ENCODE measurements at places on chromosomes 11 and 22.

DNA sequence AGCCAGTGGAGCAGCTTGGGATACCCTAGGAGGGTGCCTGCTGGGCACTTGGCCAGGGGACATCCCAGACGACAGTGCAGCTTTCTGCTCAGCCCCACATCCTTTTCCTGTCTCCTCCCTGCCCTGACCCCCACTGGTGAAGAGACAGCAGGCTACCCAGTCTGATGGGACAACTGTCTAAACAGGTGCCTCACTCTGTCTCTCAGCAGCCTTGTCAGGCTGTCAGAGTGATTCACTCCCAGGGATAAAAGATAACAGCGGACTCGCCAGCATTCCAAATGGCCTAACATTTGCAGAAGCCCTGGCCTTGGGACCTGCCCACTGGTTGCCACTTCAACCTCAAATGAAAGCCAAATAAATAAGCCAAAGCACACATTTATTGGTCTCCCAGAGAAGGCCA, 318.6 kb upstream of the PLET1 start:
- DNase-seq = no peak

DNA sequence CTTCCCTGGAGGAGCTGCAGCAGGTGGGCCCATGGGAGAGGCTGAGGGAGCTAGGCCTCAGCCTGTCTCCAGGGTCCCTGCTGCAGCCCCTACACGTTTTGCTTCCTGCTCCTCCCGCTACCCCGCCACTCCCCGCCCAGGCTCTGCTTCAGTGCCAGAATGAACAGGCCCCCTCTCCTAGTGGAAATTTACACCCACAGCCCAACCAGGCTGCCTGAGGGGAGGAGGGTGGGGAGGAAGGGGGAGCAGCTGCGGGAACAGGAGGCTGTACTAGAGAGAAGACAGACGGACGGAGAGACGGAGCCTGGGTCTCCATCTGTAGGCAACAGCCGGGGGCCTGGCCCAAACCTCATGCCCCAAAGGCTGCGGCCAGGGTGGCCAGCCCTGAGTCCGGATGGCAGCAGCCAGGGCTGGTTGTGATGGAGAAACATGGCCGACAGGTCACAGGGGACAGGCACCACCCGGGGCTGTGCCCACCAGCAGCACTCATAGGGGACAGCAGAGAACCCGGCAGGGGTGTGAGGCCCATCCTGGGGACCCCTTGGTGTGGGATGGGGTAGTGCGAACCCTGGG, 20.6 kb downstream of the FLRT1 start:
- no peak for DNase-seq

DNA sequence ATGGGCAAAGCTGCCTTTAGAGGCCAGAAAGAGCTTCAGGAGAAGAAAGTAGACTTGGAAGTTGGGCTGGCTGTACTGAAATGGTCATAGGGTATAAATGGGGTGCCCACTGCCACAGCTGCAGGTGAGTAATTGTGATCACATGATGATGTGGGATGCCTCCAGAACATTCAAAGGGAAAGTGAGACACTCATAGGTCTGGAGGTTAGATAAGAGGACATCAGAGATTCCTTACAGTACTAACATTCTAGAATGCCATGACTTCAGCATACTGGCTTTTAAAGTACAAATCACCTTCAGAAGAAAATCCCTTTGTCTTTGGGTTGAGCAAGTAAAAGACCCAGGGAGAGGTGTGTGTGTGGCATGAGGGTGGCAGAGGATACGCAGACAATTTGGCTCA, 419.2 kb downstream of the TENM4 start:
- DNase-seq = no peak

DNA sequence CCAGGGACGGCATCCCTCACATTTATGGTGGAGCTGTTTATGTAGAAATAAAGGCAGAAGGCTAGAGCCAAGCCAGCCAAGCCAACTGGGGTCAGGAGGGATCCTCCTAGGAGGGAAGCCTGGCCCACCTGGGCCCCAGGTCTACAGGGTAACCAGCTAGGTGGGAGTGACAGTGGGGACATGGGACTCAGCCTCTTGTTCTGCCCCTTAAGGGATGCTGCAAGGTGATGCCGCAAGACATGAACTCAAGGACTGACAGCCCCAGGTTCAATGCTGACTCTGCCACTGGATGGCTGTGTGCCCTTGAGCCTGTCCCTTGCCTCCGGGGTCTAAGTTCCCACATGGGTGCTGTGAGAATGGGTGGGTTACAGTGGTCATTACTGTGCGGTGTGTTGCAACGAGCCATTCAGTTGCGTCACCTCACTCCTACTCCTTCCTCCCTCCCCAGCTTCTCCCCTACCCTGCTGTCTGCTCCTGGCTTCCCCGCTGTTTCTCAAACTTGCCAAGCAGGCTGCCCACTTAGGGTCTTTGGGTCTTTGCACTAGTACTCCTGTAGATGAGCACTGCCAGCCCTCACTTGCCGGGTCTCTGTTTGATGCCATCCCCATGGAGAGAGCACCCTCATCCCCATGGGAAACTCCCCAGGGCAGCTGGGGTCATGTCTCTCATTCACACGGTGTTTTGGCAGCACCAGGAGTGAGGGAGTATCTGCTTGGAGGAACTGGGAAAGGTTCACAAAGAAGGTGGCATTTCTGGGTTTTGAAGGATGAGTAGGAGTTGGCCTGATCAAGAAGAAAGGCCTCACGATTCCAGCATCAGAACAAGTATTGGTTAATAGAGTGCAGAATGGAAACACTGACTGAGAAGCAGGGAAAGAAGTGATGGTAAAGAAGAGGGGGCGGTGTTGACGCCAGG, 43.0 kb upstream of the RTL6 start:
- no peak for DNase-seq

- no peak for DNase-seq
Observed at GRCh38 chr11:70076461-70076931, 1.6 kb upstream of the ANO1 start.

DNA sequence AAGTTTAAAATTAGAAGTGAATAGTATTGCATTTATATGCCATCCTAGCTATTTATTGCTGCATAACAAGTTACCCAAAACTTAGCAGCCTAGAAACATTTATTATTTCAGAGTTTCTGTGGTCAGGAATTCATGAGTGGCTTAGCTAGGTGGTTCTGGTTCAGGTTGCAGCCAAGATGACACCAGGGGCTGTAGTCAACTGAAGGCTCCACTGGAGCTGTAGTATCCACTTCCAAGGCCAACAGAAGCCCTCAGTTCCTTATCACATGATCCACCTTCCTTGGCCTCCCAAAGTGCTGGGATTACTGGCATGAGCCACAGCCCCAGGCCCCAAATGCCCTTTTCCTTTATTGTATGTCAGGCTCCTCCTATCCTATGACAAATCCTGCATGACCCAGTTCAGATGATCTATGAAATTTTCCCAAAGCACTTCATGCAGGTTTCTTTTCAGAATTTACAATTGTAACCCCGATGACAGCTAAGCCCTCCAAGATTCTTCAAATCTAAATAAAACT, 6.1 kb upstream of the ALG8 start:
- no peak for DNase-seq

DNA sequence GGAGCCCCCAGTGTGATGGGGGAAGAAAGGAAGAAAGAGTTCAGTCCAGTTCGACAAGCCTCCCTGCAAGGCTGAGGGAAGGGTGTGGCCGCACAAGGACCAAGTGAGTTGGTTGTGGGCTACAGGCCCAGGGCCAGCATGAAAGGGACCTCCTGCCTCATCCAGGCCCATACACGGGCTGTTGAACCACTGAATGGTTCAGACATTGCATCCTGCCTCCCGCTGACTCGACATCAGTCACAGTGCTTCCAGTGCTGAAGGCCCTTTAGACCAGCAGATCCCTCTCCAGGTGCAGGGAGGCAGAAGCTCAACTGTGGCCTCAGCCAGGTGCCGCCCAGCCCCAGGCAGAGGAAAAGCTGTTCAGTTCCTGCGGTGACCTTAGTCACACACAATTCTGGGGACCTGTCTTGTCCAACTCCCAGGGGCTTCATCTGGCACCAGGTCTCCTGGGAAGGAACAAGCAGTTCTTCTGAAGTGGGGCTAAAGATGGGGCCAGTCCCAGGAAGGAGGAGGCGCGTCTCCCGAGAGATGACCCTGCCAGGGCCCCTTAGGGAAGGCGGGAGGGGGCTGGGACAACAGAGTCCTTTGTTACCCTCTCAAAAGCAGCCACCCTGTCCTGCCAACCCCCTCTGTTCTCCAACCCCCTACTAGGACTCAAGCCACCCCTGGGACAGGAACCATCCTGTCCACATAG, 6.6 kb downstream of the ARRB1 start:
- DNase-seq = peak; percentile 15
